ENCODE measurements at places on chromosomes 6 and 20. TPM values are rescaled to one million over a fixed set of nuclear protein-coding genes. Genes with fewer than 3 reads are reported as not detected.

The BRD2 gene
- 342 TPM for polyA plus RNA-seq

The CRISP2 gene
- not detected for polyA plus RNA-seq

The PSORS1C2 gene
- polyA plus RNA-seq, result not detected

The RAB23 gene
- polyA plus RNA-seq, result 43.5 TPM

- DNase-seq, result no peak
These were observed at the start of gene OGFR for GRCh38 chr20:62804627-62805154. Gene OGFR, plus strand, starts transcription at chr20:62804835. Its CDS starts 25 bp downstream, at chr20:62804860.

- no peak for DNase-seq
These were observed 47.3 kb upstream of the TTPAL start for GRCh38 chr20:44428174-44429016.

DNA sequence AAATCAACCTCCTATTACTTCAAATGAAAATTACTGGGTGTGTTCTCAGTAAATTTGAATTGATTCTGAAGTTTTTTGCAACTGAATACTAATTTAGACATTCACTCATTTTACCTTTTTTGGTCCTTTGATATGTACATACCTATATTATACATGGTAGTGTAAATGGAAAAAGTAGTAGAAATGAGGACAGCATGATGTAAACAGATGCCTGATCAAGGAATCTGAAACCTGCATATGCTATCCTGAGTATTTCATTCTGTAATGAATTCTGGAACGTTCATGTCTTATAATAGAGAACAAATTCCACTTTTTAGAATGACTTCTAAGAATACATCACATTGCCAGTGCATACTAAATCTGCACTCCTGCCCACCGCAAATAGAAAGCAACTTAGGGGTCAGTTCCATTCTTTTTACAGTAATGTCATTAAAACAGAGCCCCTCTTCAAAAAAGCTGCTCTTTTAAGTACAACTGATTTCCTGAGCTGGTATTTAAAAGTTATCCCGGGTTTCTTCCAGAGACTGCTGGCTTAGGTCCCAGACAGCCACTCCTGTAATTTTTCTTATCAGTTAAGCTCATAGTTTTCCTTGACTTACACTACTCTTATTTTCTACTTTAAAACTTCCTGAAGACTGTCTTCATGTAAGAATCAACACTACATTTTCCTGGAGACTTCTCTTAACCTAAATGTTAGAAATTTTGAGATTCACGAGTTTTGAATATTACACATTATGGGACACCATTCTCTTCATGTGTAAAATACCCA lies 48.4 kb downstream of the MAP3K7 start:
- DNase-seq, result no peak

- no peak for DNase-seq
These were observed 11.1 kb downstream of the MAP1LC3A start for GRCh38 chr20:34569598-34569997.

GRCh38 chr6:113859349-113860180 lies 2.4 kb downstream of the MARCKS start:
- no peak for DNase-seq

GRCh38 chr6:89221971-89222711 lies 5.0 kb upstream of the GABRR1 start:
- no peak for DNase-seq

DNA sequence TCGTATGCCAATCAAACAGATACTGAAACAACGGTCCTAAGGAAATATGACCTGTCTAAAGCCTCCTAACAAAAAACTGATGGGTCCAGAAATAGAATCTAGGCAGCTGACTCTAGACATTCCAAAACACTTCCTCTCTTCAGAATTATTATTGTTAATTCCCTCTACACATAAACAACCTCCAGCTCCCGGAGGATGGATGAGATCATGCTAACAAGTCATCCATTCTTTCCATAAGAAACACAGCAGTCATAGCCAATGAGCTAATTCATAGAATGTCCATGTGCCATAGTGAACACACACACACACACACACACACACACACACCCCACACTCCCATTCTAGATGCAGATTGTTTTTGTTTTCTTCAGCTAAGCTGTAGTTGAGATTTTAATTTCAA lies 44.3 kb downstream of the HDGFL1 start:
- no peak for DNase-seq

DNA sequence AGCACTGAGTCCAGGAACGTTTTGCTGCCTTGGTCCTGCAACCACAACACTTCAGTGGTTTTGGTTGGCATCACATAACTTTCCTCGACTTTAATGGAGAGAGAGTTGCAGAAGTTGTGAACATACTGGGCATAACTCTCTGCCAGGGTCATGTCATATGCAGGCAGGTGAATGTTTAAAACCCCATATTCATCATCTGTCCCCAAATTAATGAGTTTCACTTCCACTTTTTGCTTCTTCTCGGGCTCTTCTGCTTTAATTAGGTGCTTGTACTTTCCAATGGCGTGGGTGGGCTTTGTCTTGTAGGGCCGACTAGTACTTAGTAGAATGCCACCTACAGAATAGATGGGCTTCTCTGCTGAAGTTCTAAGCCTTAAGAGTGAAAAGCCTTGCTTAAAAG lies 45.2 kb upstream of the TFAP2A start:
- DNase-seq, result no peak

DNA sequence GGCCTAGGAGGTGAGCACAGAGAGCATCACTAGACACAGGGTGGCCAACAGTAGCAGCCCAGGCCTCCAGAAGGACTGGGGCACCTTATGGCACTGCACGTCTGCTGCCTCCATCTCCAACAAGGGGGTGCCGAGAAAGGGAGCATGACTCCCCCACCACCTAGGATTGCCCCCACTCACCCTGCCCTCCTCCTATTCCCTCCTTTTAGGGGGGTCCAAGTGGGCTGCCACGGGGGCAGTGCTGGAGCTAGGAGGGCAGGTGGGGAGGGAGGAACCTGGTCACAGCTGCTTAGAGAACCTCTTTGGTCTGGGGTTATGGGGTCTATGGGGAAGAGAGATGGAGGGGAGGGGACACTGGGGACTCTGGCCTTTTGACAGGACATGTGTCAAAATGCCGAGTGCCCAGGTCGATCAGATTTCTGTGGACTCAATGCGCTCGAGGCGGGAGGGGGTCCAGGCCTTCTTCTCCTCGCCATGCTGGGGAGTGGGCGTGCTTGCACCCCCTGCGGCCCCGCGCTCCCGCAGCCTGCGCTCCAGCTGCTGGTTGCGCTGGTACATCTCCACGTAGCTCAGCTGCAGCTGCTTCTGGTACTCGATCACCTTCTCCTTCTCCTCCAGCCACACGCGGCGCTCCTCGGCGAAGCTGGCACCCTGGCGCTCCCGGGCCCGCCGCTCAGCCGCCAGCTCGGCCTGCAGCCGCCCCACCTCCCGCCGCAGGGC lies 4.5 kb upstream of the FASTKD5 start:
- DNase-seq, result no peak

- no peak for DNase-seq
These were observed 45.8 kb downstream of the DOP1A start for GRCh38 chr6:83113258-83113657.

GRCh38 chr20:38143646-38144554 lies 21.2 kb downstream of the TGM2 start:
- no peak for DNase-seq
